Umbilical cord (tissue), 2 donors: ENCODE measurements at places on chromosomes 6 and 20.

DNA sequence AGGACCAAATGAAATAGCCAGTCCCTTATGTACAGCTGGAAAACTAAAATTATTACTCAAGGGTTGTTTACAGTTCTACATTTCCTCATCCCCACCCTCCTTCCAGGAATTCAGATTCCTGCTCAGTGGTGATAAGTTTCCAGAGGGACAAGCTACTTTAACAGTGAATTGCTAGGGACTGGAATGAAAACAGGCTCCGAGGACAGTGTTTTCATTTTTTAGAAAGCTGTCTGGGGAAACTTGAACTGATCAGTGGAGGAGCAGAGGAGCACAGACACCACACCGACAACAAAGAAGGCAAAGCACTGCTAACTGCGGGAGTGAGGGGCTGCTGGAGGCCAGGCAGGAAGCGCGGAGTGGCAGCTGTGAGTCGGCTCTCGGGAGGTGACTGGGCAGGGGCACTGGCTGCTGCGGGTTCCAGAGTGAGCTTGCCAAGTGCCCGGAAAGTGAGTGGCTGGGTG, 322.2 kb downstream of the ESR1 start:
- DNase-seq, result peak; percentile 45

DNA sequence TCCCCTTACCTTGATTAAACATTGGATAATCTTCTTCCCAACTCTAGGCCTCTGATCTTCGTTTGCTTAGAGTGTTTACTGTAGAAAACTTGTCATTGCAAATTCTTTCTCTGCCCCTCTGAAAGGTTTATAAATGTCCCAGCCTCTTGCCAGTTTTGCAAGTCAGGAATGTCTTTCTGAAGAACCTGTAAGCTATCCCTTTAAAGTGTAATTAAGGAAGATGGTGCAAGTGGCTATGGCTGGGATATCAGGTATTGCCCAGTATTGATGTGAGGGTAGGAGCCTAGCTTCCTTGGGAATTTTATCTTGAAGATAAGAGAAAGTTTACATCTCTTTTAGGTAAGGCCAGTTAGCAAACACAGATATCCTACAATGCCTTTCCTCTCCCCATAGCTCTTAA, 211.0 kb upstream of the RIMS1 start:
- no peak for DNase-seq

- no peak for DNase-seq
These were observed 29.2 kb downstream of the FIG4 start for GRCh38 chr6:109720311-109720710.

GRCh38 chr6:12228447-12229146, 61.6 kb upstream of the EDN1 start:
- no peak for DNase-seq

- no peak for DNase-seq
These were observed 84.7 kb downstream of the TRMT6 start for GRCh38 chr20:5865604-5866003.

GRCh38 chr20:63789836-63790571, 41.1 kb downstream of the ZBTB46 start:
- DNase-seq, result no peak

DNA sequence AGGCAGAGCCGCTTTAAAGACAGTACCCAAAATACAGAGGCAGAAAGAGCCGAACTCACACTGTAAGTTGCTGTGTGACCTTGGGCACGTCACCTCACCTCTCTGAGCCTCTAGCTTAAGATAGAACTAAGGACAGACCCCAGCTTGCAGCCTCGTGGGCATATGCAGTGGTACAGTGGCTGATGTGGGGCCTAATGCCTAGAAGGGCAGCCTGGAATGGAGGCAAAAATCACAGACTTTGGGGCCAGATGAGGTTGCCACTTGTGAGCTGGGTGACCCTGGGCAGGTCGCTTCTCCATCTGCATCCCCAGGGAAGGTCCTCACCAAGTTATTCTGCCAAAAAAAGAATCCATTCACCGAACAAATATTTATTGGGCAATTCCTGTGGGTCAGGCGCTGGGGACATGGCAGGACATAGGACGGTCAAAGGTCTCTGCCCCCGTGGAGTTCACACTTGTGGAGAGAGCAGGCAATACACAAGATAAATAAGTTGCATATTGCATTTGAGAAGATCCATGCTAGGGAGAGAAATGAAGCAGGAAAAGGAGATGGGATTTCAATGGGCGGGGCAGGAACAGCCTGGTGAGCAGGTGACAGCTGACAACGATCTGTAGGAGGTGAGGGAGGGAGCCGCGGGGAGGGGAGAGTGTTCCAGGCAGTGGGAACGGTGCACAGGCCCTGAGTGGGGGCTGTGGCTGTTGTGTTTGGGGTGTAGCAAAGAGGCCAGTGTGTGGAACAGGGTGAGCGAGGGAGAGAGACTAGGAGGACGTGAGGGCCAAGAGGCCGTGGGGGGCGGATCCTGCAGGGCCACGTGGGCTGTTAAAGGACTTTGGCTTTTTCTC, 115.2 kb downstream of the CEBPB start:
- no peak for DNase-seq

DNA sequence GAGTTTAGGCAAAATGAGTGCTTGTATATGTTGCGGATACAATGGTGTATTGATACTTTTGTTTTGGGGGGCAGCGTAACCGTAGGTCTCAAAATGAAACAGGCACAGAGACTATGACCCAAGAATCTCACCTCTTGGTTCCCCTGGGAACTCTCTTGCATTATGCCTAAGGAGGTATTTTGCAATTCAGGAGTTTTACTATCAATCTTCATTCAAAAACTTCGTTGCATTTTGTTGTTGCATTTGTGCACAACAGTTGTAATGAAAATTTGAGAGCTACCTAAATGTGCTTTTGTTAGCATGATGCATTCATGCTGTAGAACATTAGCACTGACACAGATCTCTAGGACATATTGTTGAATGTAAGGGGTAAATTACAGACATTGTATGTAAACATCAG, 18.2 kb downstream of the VTA1 start:
- DNase-seq, result no peak

- no peak for DNase-seq
These were observed 130.4 kb upstream of the SMLR1 start for GRCh38 chr6:130696806-130697205.

DNA sequence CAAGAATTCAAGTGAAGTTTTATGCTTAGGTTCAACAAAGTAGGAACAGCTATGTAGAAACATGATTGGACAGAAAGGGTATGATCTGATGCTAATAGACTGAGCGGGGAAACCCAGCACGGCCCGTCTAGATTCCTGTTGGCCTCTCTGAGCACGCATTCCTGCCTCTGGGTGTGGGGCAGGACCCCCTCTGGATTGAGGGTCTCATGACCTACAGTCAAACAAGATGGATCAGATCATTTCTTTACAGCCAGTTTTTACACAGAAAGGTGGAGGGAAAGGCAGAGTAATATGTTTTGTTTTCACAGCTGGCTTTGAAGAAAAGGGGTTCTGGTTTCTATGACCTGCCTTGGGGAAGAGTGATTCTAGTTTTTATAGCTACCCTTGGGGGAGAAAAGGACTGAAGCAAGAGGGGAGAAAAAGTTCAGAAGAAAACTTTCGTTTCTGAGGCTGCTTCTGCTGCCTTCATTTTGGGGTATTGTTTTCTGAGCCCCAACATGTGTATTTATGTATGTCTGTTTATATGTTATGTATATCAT, 99.6 kb upstream of the SLC22A16 start:
- no peak for DNase-seq

- no peak for DNase-seq
These were observed 41.0 kb downstream of the SAMD5 start for GRCh38 chr6:147549531-147549930.

DNA sequence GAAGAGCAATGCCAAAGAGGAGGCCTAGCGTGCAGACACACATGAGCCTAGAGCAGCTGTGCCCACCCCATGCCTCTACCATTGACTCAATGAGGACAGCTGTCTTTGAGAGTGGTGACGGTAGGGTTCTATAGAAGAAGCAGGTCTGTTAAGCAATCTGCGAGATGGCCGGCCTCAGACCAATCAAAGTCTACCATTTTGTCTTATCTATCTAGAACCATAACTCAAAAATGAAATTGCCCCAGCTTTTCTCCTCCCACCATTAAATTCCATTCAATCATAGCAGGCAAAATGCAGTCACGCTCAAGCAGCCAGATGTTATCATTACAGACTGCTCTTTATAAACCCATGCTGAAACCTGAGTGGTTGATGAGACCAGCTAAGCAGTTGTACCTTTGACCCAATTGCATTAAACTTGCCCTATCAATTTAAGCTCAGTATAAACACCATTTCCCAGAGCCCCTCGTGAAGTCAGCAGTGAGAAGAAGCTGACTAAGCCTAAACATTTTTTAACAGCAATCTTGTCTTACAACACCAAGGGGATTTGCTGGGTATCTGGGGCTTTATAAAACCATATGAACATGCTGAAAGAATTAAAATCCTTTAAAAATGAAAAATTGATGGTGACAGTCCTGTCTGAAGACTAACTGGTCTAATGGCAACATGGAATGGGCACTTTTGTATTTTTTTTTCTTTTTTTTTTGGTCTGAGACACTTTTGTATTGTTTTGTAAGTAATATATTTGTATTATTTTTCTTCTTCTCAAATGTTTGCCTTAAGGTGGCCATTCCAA, 57.5 kb downstream of the FOXC1 start:
- DNase-seq, result peak; percentile 74

DNA sequence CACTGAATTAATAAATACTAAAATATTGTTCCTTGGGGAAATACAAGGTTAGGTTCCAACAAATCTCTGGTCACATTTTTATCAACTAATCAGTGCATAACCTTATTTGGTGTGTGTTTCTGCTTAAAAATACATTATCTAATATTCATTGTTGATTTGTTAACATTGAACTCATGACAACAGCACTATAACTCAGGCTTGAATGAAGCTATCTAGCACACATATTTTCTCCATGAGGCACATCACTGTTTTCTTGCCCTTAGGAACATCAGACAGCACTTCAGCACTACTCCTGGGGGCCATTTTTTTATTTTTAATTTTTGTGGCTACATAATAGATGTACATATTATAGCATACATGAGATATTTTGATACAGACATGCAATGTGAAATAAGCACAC, 277.2 kb upstream of the NT5E start:
- DNase-seq, result no peak

DNA sequence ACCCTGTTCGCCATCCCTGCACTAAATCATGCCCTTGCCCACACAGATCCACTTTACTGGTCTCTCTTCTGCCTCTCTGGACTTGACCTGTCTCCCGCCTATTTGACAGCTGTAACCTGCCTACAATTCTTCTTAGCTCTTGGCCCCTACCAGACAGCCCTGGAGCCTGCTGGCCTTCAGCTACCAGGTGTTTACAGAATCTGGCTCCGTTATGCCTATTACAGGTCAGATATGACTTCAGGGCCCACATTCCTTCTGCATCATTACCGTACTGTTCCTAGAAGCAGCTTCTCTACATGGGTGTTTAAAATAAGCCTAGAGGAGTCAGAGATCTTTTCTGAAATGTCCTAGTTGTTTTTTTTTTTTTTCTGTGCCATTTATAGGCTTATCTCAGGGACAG, 45.4 kb upstream of the CCN6 start:
- DNase-seq, result no peak

GRCh38 chr20:9323622-9324021, 190.8 kb upstream of the LAMP5 start:
- no peak for DNase-seq

- no peak for DNase-seq
These were observed 84.0 kb downstream of the HFE start for GRCh38 chr6:26170951-26171841.
